ENCODE measurements at places on chromosomes 12 and 14.

GRCh38 chr14:59244581-59244980, 56.1 kb downstream of the DAAM1 start:
- no peak for DNase-seq

- DNase-seq: no peak
Measured at GRCh38 chr14:59919570-59920377, at the start of gene LRRC9. LRRC9 (plus strand) TSS chr14:59920144.

DNA sequence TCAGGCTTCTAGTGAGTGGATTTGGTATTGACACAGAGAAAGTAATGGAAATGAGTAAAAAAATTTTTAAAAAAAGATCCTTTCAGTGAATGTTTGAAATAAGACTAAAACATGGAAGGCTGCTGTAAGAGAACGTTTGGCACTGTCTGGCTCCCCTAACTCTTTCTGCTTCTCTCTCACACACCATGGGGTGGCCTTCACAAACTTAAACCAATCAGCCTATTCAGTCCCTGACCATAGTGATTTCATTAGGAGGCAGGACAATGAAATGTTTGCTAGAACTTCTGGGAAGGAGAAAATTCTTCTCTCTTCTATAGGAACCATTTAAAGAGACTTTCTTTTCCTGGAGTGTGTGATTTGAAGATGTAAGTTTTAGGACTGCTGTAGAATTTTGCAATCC, 84.2 kb upstream of the GRIN2B start:
- DNase-seq: no peak

DNA sequence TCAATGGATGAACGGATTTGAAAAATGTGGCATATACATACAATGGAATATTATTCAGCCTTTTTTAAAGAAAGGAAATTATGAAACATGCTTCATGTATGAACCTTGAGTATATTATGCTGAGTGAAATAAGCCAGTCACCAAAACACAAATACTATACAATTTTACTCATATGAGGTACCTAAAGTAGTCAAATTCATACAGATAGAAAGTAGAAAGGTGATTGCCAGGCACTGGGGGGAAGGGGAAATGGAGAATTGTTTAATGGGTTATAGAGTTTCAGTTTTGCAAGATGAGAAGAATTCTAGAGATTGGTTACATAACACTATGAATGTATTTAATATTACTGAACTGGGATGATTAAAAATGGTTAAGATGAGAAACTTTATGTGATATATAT, 171.4 kb downstream of the TMTC3 start:
- no peak for DNase-seq

GRCh38 chr14:49594347-49595091, 4.2 kb upstream of the LRR1 start:
- no peak for DNase-seq

DNA sequence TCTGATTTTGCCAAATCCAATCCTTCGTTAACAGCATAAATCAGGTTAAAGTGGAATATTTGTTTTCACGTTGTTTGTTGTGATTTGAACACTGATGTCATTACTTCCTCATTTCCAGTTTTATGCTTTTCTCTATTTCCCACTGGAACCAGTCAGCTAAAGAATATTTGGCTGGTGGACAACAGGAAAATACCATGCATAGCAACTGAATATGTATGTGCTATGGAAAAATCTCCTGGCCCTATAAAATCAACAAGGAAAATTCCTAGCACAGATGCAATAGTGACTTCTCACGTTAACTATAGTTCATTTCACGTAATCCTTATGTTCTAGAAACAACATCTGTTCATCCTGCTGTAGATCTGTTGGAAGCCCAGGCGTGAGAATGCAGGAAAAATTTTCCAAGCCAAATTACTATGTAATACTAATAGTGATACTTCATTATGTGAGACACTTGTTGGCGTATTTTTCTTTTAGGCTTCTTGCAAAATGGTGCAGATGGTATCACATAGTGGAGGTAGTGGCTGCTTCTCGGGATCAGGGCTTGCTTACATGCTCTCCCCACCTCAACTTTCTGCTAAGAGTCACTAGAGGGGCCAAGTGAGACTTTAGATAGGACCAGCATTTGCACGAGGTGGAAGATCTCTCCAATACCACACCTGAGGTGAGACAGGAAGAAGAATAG, 86.3 kb upstream of the USP44 start:
- no peak for DNase-seq

DNA sequence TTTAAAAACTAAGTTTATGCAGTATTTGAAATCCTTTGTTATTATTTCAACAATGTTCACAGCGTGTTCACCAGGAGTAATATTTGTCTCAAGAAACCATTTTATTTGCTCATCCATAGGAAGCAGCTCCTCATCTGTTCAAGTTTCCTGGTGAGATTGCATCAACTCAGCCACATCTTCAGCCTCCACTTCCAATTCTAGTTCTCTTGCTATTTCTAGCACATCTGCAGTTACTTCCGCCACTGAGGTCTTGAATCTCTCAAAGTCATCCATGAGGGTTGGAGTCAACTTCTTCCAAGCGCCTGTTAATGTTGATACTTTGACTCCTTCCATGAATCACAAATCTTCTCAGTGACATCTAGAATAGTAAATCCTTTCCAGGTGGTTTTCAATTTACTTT, 18.0 kb downstream of the CLEC9A start:
- DNase-seq: no peak

- no peak for DNase-seq
Measured at GRCh38 chr12:18676996-18677588, 60.7 kb downstream of the PLCZ1 start.

- DNase-seq: no peak
Measured at GRCh38 chr12:48013287-48013686, 9.0 kb upstream of the COL2A1 start.

GRCh38 chr14:71231521-71232393, 324.5 kb downstream of the PCNX1 start:
- DNase-seq: no peak

DNA sequence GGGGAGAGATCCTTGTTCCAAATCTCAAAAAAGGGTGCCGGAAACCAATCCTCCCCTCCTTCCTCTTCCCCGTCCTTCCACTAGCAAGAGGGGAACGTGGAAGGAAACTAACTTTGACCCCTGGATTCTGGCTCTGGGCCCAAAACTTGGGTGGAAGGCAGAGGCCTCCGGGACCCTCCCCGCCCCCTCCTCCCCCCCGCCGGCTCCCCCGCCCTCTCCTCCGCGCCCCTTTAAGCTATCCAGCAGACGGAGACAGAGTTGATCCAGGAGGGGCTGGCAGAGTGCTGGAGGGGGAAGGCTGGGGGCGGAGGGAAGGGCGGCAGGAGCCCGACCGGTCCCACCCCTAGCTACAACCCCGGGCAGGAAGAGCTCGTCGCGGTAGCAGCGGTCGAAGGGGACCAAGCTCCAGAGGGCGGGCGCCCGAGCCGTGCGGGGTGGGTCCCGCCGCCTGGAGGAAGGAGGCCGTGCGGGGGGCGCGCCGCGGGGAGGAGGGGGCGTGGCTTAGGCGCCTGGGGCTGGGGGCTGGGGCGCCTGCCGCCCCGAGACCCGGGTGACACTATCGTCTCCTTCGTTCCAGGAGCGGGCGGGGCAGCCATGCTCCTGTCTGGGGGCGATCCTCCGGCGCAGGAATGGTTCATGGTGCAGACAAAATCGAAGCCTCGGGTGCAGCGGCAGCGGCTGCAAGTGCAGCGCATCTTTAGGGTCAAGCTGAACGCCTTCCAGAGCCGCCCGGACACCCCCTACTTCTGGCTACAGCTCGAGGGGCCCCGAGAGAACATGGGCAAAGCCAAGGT, at the start of gene NYNRIN:
Gene NYNRIN (plus strand): TSS at position 351 of the 794 bp plus-strand sequence. CDS start 244 bp downstream, at position 595.
- no peak for DNase-seq

GRCh38 chr12:120956579-120957300, 21.6 kb upstream of the HNF1A start:
- DNase-seq: no peak

- no peak for DNase-seq
Measured at GRCh38 chr14:49950275-49951228, 57.7 kb downstream of the ARF6 start.

- no peak for DNase-seq
Measured at GRCh38 chr14:72454388-72455160, 439.3 kb downstream of the DPF3 start.

DNA sequence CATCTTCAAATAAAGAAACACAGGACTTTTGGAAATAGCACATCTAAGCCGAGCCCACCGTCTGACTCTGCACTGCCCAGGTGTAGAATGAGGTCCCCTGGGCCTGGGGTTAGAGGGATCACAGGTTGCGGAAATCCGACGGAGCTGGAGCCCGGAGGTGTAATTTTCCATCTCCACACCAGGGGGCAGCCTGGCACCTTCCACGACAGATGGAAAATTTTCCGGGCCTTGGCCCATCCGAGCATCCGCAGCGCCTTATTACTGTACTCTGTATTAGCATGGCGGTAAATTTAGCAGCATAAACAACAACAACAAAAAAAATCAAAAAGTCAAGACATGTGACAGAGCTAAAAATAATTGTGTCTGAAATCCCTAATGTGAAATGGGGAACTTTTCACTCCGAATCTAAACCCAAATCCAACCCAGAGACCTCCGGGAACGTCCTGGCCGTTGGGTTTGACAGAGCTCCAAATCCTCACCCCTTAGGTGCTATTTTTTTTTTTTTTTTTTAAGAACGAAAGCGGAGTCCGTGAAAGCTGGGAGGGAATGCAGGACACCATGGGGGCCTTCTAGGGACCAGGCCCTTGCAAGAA, 93.9 kb downstream of the KSR2 start:
- no peak for DNase-seq

- DNase-seq: no peak
Measured at GRCh38 chr12:51070004-51070403, 13.4 kb downstream of the CSRNP2 start.

DNA sequence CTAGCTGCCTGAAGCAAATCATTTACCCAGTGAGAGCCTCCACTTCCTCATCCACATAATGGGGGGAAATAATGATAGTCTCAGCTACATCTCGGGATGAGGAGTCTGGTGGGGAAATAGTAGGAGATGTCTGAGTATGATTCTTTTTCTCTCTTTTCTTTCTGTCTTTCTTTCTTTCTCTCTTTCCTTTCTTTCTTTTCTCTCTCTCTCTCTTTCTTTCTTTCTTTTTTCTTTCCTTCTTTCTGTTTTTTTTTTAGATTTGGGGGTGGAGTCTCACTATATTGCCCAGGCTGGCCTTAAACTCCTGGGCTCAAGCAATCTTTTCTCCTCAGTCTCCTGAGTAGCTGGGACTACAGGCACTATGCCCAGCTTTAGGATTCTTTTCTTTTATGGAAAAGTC, 12.8 kb downstream of the HOXC4 start:
- DNase-seq: no peak

- DNase-seq: no peak
Measured at GRCh38 chr14:77014004-77014604, 14.4 kb downstream of the IRF2BPL start.

- DNase-seq: no peak
Measured at GRCh38 chr14:75570797-75571196, 7.6 kb upstream of the FLVCR2 start.

DNA sequence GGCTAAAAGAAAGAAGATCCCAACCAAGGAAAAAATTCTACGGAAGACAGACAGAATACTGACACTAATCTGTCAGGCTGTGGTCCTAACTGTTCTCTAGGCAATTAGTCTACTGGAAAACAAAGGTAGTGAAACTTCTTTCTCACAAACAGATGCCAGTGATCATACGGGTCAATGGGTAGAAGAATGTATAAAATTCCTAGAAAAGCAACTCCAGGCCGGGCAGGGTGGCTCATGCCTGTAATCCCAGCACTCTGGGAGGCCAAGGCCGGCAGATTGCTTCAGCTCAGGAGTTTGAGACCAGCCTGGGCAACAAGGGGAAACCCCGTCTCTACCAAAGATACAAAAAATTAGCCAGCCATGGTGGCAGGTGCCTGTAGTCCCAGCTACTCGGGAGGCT, 64.8 kb downstream of the HECTD4 start:
- no peak for DNase-seq

GRCh38 chr14:55711175-55711811, 131.3 kb downstream of the KTN1 start:
- DNase-seq: no peak

DNA sequence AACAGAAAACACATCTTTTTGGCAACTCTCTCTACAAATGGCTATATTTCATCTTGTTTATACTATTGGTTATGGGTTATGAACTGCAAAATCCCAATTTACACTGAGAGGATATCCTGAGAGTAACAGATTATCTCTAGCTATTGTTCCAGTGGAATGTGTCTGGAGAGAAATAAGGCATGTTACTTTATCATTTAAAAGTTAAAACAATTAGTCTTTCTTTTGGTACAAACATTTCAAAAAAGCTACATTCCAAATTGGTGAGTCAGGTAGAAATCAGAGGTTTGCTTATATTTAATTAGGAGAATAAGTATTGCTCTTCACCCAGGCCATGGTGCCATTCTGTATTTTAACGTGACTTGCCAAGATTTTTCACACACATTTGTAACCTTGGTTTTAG, 411.6 kb downstream of the CCER1 start:
- DNase-seq: peak; percentile 16

- no peak for DNase-seq
Measured at GRCh38 chr12:52535574-52535973, 15.4 kb upstream of the KRT5 start.

DNA sequence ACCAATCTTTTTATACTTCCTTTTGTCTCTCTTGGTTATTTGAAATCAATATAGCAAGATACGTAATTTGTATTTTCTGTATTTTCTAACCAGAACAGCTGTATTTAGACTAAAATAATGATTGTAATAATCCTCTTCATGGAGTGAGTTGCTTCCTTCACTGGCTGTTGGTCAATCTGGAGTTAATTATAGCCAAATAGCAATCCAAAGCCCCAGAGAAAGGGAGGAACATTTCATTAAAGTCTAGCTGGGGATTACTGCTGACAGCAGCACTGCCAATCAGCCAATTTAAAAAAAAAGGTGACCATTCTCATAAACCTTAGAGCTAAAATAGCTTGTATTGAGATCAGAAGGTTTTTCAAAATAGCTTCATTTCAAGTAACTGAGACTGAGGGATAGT, 118.0 kb downstream of the TRHDE start:
- no peak for DNase-seq

DNA sequence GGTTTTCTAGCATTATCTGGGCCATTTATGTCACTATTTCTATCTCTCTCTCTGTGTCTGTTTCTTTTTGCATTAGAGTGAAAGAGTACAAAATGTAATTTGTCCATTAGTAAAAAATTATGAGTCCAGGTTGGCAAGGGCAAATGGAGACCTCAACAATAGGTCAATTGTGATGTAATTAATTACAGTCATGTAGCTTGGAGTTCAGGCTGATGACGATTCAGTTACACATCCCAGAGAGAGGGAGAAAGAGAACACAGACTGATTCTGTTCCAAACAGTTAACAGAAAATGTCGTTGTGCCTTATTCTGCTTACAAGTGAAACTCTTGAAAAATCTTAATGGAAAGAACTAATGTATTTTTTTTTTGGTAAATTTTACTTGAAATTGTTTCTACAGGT, 83.3 kb downstream of the ATXN7L3B start:
- no peak for DNase-seq

- no peak for DNase-seq
Measured at GRCh38 chr12:43436597-43436996, 115.4 kb downstream of the ADAMTS20 start.
